ENCODE measurements at places on chromosomes 7 and 10.

GRCh38 chr7:46810986-46811385 lies 770.9 kb downstream of the TNS3 start:
- no peak for DNase-seq

- no peak for DNase-seq
Measured at GRCh38 chr10:672992-673391, 16.5 kb downstream of the DIP2C start.

GRCh38 chr10:101223274-101224059 lies 5.8 kb downstream of the LBX1 start:
- no peak for DNase-seq

GRCh38 chr10:3395458-3395861 lies 222.9 kb upstream of the PITRM1 start:
- DNase-seq, result no peak

- no peak for DNase-seq
Measured at GRCh38 chr7:31120800-31121513, 68.8 kb downstream of the ADCYAP1R1 start.

- no peak for DNase-seq
Measured at GRCh38 chr7:92034116-92034515, 93.5 kb downstream of the AKAP9 start.

GRCh38 chr7:65731562-65732035 lies 141.3 kb upstream of the VKORC1L1 start:
- no peak for DNase-seq

GRCh38 chr10:75646916-75647315 lies 215.5 kb downstream of the LRMDA start:
- DNase-seq, result no peak

GRCh38 chr10:69884024-69884367 lies 82.3 kb downstream of the COL13A1 start:
- no peak for DNase-seq

- DNase-seq, result no peak
Measured at GRCh38 chr7:96388166-96388565, 66.3 kb upstream of the SLC25A13 start.

GRCh38 chr7:20666444-20666843 lies 51.0 kb downstream of the ABCB5 start:
- no peak for DNase-seq

DNA sequence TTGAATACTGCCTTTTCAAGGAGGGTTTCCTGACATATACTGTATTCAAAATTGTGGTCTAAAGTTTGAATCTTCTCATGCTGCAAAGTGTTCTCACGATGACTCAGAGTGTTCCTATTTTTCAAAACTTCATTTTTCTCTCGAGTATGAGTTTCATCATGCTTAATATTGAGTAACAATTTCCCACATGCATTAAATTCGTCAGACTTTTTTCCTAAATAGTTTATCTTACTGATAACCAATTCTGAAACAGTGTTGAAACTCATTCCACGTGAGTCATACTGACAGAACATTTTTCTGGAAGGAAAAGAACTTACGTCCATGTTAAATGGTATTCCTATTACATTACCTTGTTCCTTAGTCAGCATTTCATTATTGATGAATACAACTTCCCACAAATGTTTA lies 44.1 kb downstream of the ZNF33B start:
- DNase-seq, result no peak

DNA sequence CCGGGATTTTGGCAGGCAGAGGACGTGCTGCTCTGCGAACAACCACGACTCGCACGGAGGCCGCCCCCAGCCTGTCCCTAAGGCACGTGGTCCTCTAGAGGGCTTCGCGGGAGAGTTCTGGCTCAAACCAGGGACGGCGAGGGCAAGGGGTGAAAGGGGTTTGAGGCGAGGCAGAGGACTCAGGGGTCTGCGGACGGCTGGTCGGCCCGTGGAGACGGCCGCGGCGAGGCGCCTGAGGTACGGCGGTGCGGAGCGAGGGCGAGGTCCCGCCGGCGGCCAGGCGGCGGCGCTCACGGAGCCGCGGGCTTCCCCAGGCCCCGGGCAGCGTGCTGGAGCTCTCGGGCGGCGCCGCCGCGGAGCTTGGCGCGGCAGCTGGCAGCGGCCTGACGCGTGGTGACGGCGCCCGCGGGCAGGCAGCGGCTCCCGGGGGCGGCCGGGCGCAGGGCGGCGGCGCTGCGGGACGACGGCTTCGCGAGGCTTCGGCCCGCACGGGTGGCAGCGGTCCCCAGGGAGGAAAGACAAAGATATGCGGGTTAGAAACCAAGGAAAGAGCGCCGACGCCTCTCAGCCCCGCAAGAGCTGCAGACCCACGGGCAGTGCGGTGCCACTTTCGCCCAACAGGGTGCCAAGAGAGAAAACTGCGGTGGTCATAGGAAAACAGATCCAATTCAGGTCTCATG lies 44.8 kb downstream of the ZNF800 start:
- DNase-seq, result no peak

- DNase-seq, result no peak
Measured at GRCh38 chr10:102375867-102376266, 19.6 kb upstream of the NFKB2 start.

DNA sequence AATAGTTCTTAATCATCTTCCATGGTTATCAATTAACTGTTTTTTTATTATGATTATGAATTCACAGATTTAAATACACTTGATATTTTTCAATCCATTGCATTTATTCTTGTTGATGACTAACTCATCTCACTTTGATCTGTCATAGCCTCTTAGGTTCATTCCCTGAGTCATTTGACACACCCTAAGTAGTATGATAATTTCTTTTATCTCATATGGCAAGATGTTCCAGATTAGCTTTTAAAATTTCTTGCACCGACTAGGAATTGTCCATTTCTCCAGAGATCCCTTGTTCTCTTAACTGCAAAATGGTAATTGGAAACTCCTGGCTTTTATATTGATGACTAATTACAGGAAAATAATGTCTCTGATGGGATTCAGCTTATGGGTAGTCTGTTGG lies 87.6 kb upstream of the CCDC6 start:
- DNase-seq, result no peak

- no peak for DNase-seq
Measured at GRCh38 chr7:33903791-33904680, 1.3 kb upstream of the BMPER start.

GRCh38 chr7:25656581-25657026 lies 428.3 kb upstream of the NPVF start:
- DNase-seq, result no peak

DNA sequence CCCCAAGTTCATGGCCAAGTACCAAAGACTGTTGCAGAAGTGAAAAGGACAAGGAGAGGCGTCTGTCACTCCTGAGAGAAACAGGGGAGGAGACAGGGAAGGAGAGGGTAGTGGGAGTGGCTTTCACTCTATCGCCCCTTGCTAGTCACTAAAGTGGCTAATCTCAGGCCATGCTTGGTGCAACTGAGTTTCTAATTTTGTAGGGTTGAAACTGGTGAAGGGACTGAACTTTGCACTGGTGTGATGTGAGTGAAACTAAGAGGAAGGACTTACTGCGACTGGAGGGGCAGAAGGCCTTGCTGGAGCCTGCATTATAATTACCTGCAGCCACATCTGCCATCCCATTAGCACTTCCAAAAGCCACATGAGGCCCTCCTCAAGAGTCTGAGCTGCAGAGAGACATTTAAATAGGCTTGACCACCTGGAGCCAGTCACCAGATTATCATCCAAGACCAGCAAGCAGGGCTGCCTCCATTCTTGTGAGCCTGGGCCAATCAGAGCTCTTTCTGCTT lies 107.2 kb upstream of the EEPD1 start:
- no peak for DNase-seq

GRCh38 chr7:73967832-73968290 lies 60.1 kb upstream of the ELN start:
- DNase-seq, result no peak

- no peak for DNase-seq
Measured at GRCh38 chr7:38563741-38564140, 67.4 kb downstream of the AMPH start.

- no peak for DNase-seq
Measured at GRCh38 chr7:38630720-38631673, at the start of gene AMPH. AMPH (minus strand) TSS chr7:38631373; CDS start chr7:38631351, 22 bp downstream.

- DNase-seq, result no peak
Measured at GRCh38 chr10:56836659-56837058, 475.6 kb upstream of the ZWINT start.

DNA sequence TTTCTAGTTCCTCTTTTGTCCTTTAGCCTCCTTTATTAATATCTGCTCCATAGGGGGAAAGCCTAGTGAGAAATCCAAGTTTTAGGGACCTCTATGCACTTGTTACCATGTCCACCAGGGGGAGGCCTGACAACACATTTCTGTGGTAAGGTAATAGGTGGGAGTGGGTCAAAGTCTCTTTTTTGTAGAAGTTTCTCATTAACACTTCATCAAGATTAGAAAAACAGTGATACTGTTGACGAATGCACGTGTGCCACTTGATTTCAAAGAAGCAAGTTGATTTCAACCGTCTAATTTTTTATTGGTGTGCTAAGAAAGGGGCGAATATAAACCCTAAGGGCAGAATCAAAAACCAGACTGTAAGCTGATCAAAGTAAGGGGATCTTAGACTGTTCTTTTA lies 30.6 kb downstream of the CISD1 start:
- DNase-seq, result no peak

DNA sequence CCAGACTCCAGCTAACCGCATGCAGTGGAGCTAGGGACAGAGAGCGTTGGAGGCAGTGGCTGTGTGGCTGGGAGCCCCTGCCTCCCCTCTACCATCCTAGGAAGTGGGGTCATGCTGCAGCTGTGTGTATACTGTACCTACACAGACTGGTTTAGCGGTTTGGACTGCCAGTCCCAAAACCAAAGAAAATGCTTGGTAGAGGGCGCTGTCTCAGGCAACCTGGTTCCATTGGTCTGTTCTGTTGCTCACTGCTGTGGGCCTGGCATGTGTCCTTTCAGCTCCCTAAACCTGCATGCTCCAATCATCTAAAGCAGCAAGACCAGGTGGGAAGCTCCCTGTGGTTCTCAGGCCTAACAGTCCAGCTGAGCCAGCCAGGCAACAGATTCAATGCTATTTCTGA lies 4.5 kb downstream of the RBP4 start:
- no peak for DNase-seq

DNA sequence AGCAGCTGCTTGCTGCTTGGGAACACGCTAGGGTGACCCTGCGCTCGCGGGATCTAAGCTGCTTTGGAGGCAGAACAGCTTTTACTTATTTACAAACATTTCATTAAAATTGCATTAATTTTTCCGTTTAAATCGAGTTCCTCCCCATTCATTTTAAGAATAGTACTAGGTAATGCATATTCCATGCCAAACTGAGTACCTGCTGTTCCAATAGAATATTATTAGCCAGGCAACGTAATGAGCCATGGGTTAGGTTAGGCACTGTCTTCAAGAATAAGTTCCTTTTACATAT lies 860 bp downstream of the EXOC6 start:
- DNase-seq, result no peak

GRCh38 chr7:96414931-96415292 lies 93.0 kb upstream of the SLC25A13 start:
- DNase-seq, result no peak

- no peak for DNase-seq
Measured at GRCh38 chr10:61786728-61787127, 114.8 kb upstream of the ARID5B start.

DNA sequence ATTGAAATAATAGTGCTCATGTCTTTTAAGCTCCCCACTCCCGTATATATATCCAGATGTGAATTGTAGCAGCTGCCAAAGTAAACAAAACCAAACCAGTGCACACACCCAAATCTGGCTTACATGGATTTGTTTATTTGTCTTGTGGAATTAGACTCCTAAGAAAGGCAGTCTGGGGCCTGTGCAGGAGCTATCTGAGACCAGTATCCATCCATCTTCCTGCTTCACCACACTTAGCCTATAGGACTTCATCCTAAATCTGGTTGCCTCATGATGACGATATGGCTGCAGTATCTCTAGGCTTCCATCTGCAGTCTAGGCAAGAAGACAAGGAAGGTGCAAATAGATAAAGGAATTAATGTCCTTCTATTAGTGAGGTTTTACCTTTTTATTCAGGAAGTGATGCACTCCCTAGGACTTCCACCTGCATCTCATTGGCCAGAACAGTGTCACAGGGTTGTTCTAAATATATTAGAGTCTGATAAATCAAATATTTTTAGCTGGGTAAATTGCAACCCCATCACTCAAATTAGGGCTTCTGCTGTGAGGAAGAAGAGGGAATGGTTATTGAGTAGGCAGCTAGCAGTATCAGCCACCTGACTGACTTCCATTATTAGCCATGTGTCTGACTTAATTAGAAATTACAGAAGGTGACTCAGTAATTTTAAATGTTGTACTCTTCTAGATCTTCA lies 6.0 kb downstream of the WIPF3 start:
- no peak for DNase-seq

GRCh38 chr7:17009007-17009719 lies 127.4 kb upstream of the AGR3 start:
- no peak for DNase-seq

DNA sequence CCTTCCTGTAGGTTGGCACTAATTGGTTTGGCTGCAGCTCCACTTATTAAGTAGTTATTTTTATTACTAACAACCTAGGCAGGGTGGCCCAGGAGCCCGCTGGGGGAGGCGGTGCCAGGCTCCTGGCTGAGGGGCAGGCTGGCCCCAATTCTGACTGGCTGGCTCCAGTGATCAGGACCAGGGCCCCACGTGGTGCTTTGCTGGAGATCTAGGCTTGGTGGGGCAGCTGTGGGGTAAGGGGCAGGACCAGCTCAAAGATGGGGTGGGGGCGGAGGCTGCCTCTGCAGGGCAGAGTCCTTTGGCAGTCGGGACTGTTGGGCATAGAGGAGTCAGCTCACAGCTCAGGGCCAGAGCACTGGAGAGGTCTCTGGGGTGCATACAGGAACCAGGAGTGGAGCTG lies 2.4 kb downstream of the ASL start:
- DNase-seq, result no peak

DNA sequence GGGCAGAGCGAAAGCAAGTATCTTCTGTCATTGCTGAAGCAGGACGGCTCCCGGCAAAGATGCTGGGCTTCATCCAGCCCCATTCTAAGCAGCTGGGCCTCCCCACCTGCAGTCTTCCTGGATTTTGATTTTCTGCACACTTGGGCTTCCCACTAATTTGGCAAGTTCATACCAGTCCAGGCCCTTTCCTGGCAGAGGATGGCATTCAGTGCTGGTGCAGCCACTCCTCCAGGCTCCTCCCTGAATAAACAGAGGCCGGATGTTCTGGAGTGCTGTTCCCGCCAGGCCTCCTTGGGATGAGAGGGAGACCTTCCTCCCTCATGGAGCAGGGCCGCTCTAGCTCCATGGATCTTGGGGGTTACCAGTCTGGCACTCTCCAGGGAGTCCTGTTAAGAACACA lies 3.4 kb downstream of the BAG3 start:
- no peak for DNase-seq

- DNase-seq, result no peak
Measured at GRCh38 chr7:139739863-139740597, 37.8 kb downstream of the HIPK2 start.

DNA sequence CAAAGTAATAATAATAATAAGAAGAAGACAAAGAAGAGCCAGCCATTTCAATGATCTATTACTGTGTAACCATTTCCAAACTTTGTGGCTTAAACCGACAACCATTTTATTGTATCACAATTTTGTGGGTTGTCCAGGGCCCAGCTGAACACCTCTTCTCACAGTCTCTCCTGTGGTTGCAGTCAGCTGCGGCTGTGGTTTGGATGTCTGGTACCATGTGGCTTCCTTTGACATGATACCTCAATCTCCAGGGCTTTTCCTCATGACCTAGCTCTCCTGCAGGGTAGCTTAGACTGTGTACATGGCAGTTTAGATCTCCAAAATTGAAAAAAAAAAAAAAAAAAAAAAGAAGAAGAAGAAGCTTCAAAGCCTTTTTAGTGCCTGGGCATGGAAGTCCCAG lies 72.6 kb upstream of the NFKB2 start:
- DNase-seq, result no peak
